ENCODE measurements at places on chromosomes 5 and 9.

- no peak for DNase-seq
These were observed 195.7 kb downstream of the CDK5RAP2 start for GRCh38 chr9:120383999-120384924.

- DNase-seq, result peak; percentile 53
These were observed 764 bp upstream of the GRIN1 start for GRCh38 chr9:137138058-137138721.

GRCh38 chr9:114390952-114391351 lies 3.2 kb upstream of the AKNA start:
- no peak for DNase-seq

- DNase-seq, result no peak
These were observed 132.4 kb downstream of the KCNIP1 start for GRCh38 chr5:170636206-170636605.

- DNase-seq, result no peak
These were observed 28.4 kb downstream of the SEMA6A start for GRCh38 chr5:116546033-116546742.

- DNase-seq, result no peak
These were observed 56.7 kb upstream of the ECM2 start for GRCh38 chr9:92592537-92592936.

DNA sequence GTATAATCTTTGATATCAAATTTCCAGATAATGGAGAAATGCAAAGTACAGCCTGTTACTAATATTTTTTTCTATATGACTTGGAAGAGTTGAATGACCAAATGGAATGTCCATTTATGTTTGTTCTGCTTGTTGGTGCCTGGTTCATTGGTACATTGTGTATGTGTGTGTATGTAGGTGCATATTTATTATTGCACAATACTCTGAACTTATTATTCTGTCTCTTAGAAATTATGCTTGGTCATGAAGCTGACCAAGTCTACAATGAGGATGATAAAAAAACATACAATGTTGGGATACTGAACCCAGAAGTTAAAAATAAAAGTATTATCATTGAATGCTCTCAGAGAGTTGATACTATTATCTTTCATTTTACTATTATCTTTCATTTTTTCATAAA lies 706.3 kb downstream of the KCTD16 start:
- no peak for DNase-seq

DNA sequence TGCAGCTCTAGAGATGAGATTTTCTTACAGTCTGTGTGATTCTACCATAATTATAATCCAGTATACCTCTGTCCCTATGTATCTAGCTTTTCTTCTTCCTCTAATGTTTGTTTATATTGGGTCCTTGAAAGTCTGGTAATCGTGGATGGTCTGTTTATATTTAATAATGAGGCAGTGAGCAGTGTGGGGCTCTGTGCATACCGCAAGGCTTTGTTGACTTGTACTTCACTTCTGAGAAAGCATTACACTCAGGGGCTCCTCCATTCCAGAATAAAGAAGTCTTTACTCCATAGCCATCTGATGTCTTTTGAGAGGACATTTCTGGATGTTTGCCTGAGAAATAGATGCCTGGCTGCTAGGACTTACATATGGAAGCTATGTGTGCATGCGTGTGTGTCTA lies 4.5 kb upstream of the MPDZ start:
- no peak for DNase-seq

DNA sequence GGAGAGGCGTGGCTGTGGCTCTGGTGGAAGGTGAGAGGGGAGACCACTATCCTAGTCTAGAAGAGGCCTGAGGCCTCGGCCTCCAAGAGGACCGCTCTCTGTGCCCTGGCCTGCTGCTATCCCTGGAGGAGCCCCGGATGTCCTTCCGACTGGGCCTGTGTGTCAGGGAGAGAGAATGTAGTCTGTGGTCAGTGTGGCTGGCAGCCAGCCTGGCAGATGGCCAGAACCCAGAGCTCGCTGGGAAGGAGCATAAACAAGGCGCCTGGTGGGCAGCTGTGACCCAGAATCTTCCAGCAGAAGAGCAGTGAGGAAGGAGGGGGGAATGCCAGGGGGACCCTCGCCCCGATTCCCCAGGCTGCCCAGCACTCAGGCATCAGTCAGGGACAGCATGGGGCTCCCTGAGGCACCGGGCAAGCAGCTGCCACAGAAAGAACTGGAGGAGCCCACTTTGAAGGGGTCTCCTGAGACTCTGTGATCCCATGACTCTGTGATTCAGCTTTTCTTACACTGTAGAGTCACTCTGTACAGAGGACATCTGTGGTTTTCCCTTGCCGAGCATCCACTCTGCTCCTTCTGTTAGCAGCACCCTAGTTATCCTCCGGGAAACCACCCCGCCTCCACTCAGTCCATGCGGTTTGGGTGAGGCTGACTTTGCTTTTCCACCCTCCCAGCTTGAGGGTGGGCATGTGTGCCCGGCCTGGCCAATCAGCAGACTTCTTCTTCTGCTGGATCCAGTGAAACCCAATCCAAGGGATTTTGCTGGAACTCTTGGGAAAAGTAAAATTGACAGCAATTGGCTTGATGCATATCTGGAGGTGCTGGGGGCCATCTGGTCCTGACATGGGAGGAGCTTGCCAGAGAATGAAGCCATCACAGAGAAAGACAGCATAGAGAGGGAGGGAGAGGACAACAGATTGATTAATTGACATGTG lies 46.2 kb upstream of the PWWP2A start:
- DNase-seq, result no peak

DNA sequence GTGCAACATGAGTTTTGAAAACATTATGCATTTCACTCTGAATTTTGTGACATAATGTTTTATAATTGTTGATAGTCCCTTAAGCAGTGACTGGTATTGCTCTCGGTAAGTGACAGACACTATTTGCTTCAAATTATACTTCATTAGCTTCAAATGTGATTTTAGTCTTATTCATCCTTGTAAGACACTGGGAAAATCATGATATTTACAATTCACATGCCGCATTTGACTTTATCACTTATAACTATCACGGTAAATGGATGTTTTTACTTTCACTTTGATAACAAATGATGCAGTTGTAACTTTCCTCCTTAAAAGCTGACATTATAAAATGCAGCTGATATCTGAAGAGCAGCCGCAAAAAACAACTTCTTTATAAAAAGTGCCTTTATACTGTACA lies 44.1 kb upstream of the ITGA2 start:
- DNase-seq, result no peak

DNA sequence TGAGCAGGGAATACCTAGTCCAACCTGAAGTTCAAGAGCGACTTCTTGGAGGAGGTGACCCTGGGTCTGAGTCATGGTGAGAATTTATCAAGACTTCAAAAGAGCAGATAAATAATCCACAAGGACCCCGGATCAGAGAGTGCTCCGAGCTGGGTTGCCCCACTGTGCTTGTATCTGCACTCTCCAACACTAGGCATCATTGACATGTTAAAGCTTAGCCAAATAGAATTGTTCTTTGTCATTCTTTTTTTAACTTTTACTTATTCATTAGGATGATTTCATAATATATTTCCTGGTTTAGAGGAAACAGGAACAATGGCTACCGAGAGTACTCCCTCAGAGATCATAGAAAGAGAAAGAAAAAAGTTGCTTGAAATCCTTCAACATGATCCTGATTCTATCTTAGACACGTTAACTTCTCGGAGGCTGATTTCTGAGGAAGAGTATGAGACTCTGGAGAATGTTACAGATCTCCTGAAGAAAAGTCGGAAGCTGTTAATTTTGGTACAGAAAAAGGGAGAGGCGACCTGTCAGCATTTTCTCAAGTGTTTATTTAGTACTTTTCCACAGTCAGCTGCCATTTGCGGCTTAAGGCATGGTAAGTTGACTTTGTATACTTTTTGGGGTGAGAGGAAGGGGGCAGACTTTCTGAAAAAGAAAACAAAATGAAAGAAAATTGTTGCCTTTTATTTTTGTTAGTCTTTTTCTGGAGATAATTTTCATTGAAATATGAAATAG lies at the start of gene CARD6:
TSS of gene CARD6 (plus strand) at position 300 of the 738 bp plus-strand sequence. CDS start at position 316, 16 bp downstream.
- DNase-seq, result no peak

DNA sequence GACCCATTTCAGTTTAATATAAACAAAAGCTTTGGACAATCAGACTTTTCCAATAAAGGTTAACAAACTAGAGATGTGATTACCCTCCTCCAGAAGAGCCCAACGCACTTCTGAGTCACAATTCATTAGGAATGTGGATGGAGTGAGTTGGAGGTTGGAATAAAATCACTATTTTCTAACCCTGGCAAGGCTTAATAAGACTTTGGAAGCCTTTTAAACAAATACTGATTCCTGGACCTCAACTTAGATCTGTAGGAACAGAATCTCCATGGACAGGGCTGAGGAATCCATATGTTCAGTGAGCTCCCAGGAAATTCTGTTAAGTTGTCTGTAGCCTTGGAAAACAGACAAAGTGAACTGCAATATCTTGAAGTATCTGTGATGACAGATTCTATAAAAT lies 233.5 kb upstream of the ELL2 start:
- no peak for DNase-seq

DNA sequence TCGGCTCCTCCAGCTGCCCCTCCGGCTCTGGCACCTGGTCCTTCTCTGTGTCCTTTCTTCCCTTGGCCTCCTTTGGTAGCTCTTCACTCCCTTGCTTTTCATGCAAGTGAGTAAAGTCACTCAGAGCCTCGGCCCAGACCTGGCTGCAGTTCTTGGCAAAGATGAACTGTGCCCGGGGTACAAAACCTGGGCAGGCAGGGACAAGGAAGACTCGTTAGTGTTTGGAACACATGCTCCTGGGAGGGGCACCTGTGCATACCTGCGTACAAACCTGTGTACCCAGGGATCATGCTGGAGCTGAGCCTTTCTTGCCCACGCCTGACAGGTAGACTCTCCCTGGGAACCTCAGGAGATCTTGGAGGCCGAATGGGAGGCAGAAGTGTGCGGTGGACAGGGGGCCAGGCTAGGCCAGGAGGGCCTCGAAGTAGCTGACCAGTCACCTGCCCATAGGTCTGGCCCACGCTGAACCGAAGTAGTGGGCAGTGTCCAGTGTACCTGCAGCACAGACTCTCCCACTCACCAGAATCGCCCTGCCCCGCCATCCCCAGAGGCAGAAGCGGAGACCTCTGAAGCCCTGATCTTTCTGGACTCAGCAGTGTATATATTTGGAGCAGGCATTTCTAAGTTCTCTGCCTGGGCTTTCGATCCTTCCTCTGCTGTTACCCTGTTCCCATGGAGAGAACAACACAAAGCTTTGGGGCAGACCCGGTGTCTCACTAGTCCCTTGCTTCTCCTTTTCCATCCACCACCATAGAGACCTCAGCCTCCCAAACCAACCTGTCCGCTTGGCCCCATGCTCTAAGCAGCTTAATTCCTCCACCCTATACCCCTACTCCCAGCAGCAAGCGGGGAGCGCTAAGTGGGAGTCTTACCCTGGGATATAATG lies 41.9 kb upstream of the TESK1 start:
- DNase-seq, result no peak

GRCh38 chr9:34084562-34084961 lies 35.9 kb upstream of the UBAP2 start:
- no peak for DNase-seq

GRCh38 chr9:113978725-113979342 lies 99.3 kb downstream of the AMBP start:
- DNase-seq, result no peak

GRCh38 chr5:93277051-93277450 lies 304.0 kb downstream of the NR2F1-AS1 start:
- no peak for DNase-seq

DNA sequence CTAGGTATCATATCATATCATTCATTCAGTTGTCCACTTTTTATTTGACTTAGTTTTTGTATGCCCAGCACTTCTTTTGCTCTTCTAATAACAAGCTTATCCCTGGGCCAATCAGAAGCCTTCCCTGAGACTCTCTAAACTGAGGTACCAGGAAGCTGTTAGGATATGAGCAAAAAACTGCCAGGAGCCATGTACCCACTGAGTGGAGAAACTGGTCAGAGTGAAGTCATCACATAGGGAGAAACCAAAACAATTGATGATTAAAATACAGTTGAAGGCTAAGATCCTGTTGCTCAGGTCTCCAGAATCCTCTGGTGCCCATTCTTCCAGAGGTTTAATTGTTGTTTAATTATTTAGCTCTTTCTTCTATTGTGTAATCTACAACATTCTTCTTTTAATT lies 120.2 kb downstream of the KIAA0825 start:
- no peak for DNase-seq

GRCh38 chr9:37034305-37034937 lies 353 bp upstream of the PAX5 start:
- DNase-seq, result peak; percentile 28

DNA sequence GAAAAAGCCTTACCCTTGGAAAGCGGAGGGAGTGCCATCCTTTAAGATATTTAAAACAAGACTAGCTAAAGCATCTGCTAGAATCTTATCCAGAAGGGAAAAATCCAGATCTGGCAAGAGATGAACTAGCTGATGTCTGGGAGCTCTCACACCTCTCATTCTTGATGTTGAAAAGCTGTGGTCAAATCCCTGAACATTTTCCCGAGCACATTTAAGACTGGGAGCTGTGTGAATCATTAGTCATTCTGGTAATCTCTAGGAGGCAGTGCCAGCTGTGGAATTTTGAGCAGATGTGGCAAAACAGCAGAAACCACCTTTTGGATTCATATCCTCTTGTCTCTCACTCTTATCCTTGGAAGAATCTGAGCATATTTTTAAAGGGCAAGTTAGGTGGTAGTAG lies 218.0 kb downstream of the MAN2A1 start:
- no peak for DNase-seq

GRCh38 chr5:176619203-176619568 lies 9.2 kb upstream of the GPRIN1 start:
- peak; percentile 77 for DNase-seq
